ENCODE measurements at places on chromosomes 3 and 15.

GRCh38 chr3:141181819-141182218 lies 49.8 kb upstream of the PXYLP1 start:
- DNase-seq, result no peak

DNA sequence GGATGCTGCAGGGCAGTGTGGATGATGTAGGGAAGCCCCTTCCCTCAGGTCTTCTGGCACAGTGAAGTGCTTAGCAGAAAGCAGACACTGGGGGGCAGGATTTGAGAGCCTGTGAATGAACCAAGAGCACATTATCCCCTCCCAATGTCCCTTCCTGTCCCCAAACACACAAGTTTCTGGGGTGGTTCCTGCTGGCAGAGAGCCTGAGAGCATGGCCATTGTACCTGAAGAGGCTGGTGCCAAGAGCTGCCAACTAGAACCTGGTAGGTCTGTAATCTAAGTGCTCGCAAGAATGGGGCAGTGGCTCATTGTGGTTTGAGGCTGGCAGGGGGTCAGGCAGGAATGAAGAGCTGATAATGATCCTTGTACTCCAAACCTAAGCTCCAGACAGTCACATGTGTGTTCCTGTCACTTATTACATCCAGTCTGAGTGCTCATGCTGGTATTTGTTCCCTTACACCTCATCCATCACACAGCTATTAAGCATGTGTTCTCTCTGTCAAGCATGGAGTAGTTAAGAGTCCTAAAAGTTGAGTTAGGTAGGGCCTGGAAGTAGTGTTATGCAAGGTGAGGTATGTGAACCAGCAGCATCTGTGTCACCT lies 6.7 kb upstream of the CCR1 start:
- DNase-seq, result peak; percentile 54

- no peak for DNase-seq
Measured at GRCh38 chr15:80816049-80816653, 37.0 kb downstream of the CEMIP start.

DNA sequence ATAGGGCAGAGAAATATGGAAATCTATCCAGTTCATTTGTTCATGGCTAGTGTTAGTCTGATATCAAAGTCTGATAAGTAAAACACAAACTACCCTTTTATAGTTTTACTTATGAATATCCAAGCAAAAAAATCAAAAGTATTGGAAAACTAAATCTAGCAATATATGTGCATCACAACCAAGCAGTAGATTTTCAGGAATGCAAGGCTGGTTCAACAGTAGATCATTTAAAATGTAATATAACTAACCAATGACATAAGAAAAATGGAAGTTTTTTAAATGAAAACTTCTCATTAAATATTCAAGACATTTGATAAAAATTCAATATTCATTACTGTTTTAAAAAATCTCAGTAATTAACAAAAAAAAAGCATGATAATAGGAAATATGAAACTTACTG lies 12.8 kb upstream of the AQP9 start:
- DNase-seq, result no peak

GRCh38 chr15:85488997-85489396 lies 108.6 kb downstream of the AKAP13 start:
- no peak for DNase-seq

DNA sequence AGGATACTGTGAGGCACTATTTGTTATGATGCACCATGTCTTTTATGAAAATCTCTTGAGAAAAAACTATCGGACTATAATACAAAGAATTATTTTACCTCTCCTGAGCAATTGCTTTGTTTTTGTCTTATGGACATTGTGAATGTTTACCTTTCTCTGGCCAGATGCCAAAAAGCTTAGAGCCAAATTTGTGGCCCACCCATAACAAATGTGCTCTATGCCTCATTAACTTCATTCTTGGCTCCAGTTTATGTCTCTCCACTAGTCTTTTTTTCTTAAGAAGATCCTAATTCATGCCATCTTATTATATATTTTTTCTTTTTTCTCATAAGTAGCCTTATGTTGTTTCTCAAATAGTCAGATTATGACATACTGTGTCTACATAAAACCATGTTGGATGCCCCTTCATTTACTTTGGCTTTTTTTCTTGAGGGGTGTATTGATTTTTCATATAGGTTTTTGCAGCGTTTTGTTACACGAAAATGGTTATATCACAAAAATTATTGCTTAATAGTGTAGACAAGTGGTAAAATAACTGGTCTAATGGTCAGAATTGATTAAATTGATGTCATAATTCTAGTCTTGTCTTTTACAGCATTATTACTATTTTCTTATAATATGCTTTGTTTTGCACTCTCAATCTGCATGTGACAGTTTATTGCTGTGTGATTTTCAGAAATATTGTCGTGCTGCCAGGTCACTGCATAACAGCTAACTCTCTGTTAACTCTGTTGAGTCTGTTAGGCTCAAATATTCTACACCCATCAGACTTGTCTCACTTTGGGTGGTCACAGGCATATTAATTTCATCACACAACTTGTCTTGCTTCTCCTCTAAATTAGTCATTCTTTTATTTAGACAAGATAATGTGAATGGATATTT lies 18.2 kb downstream of the SENP8 start:
- DNase-seq, result no peak

DNA sequence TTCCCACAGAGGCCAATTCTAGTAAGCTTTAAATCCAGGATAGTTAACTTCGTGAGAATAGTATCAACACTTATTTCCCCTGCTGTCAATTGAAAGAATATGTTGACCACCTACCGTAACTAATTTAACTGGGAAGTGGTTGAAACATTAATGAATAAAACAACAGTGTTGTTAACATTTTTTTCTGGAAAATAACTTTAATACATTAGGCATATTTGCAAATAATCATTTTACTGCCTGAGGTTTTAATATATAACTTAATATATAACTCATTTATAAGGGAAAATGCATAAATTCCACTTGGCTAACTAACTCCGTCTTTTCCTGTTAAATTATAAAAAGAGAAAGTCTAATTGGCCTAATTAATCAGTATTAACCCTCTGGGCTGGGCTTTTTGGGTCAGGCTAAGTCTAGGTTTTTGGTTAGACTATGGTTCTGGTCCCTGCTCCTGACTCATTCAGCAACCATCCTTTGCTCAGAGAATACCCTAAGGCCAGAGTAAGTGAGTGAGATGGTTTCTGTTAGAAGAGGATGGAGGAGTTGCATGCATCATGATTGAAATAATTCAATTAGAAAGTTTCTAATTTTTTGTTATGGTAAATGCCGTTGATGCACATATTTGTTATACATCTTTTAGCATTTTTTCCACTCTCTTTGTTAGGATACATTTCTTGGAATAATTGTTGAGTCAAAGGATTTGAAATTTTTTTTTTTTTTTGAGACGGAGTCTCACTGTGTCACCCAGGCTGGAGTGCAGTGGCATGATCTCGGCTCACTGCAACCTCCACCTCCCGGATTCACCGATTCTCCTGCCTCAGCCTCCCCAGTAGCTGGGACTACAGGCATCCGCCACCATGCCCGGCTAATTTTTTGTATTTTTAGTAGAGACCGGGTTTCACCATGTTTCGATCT lies 10.8 kb upstream of the SKIL start:
- no peak for DNase-seq

DNA sequence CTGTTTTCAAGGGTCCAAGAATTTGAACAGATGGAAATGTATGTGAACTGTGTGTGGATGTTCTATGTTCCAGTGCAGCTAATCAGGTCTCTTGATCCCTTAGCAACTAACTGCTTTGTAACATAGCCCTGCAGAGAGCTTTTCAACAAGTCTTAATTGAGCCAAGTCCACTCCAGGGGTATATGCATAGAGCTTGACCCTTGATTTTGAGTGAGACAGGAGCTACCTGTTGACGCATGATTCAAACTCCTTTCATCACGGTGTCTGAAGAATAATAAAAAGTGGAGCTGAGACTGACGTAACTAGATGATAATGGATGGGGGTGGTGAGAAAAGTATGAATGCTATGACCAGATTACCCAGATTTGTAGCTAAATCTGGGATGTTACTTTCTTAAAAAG lies 93.3 kb upstream of the CCDC54 start:
- no peak for DNase-seq

Measured in suppressor macrophage (primary cell).